ENCODE measurements at places on chromosomes 7 and 10. TPM values are rescaled to one million over a fixed set of nuclear protein-coding genes. Genes with fewer than 3 reads are reported as not detected.

- DNase-seq = peak; percentile 72
These were observed 41.5 kb upstream of the BNIP3 start for GRCh38 chr10:132023092-132023811.

- DNase-seq = no peak
These were observed 171.6 kb upstream of the MKI67 start for GRCh38 chr10:128297709-128298378.

GRCh38 chr7:142194201-142194600, 63.7 kb downstream of the PRSS58 start:
- no peak for DNase-seq

DNA sequence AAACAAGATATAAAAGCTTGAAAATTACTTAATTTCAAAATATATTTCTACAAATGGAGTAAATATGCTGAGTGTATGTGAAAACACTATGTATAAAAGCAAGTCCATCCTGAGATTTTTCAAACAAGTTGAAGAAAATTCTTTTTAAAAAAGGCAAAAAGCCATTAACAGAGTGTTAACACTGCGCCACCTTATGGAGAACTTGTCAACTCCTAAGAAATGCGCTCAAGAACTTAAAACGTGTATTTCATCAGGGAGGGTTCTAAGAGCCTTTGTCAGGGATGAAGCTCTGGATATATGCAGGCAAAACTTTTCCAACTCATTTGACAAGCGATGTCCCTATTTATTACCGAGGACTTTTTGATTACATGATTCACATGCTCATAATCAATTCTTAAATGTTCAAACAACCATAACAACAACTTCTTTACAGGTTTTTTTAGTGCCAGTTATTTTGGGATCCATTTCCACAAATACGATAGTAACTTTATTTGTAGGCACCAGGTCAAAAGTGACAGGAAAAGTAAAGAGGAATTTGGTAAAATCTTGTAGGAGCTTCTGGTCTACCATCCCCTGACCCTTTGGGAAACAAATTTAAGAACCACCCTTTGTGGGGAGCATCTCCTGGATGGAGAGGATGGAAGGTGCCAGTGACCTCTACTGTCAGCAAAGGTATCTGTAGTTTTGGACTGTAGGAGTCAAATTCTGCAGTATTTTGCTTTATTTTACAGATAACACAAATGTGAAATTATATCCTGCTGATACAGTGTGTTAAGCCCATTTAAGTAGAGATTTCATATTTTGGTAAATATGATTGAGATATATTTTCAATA, 23.2 kb downstream of the CALCR start:
- DNase-seq = no peak

- DNase-seq = no peak
These were observed 279.4 kb upstream of the HABP2 start for GRCh38 chr10:113273181-113274163.

- no peak for DNase-seq
These were observed 202.1 kb downstream of the MBL2 start for GRCh38 chr10:52570490-52570889.

GRCh38 chr10:57654856-57655255, 612.8 kb downstream of the IPMK start:
- no peak for DNase-seq

- DNase-seq = peak; percentile 83
These were observed 11.8 kb upstream of the DRGX start for GRCh38 chr10:49407552-49408137.

- no peak for DNase-seq
These were observed 539 bp upstream of the FAM241B start for GRCh38 chr10:69629519-69629896.

CFAP69 gene
- total RNA-seq = 11.3 TPM

TFR2 gene
- not detected for total RNA-seq

SEMA3E gene
- total RNA-seq = 1.4 TPM

GALNT17 gene
- total RNA-seq = 12.6 TPM

PSD gene
- total RNA-seq = 1.6 TPM

Data from omental fat pad (tissue), 4 donors.